ENCODE measurements at places on chromosomes 2 and 18. TPM values are rescaled to one million over a fixed set of nuclear protein-coding genes. Genes with fewer than 3 reads are reported as not detected.

The PDIA6 gene
- 641 TPM for total RNA-seq

The SERPINB10 gene
- not detected for total RNA-seq

The REG3A gene
- not detected for total RNA-seq

- no peak for DNase-seq
These were observed 125.6 kb downstream of the CACNB4 start for GRCh38 chr2:151973013-151973900.

- DNase-seq = no peak
These were observed 6.8 kb downstream of the MBD2 start for GRCh38 chr18:54217624-54218023.

DNA sequence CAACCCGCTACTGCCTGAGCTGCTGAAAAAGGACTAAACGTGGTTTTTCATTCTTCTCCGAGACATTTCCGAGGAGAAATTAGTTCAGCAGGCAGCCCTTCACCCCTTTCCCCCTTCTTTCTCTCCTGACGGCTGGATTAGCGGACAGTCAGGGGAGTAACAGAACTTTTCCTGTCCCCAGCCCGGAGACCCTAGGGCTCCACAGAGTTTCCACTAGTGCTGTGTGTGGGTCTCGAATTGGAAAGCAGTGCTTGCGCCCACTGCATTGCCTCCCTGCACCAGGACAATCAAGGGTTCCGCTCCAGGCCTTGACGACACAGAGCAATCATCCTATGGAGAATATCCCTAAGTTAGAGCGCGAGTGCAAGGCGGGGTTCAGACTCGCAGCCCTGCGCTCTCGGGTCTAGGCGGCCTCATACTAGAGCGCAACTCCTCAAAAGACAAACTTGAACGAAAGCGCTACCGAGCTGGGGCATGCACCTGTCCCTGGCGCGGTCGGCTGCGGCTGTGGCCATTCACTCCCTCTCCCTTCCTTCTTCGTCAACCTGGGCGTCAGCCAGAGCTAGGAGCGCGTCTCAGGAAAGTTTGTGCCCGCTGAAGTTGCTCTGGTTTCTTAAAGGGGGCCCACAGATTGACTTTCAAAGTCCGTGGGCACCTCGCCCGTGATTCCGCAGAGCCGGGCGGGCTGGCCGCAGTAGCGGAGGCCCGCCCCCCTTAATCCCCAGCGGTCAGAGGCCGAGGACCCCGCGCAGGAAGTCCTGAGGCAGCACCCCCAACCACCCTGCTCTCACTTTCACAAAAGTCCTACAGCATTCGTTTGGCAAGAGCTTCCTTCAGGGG, 801 bp downstream of the OSR1 start:
- DNase-seq = no peak

DNA sequence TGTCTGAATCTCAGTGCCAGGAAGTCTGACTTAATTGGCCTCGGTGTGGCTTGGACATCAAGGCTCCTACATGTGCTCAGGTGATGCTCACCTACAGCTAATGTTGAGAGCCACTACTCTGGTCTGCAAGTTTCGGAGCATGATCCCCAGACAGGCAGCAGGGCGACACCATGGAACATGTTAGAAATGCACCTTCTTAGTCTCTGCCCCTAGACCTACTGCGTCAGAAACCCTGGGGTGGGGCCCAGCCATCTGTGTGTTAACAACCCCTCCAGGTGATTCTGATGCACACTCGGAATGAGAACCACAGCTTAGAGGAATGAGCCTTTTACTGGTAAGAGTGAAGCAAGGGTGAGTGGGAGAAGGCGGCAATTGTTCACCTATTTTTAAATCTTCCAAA, 86.9 kb upstream of the NABP1 start:
- DNase-seq = no peak

- DNase-seq = no peak
These were observed 316.0 kb downstream of the TXNL1 start for GRCh38 chr18:56322406-56322805.
